Stimulated activated CD4-positive, alpha-beta T cell treated with anti-CD3 and anti-CD28 coated beads, Interleukin-1b, Interleukin-23, amount 100 ng/mL, for 1 hour (primary cell): ENCODE measurements at places on chromosomes 5 and 9.

- DNase-seq = no peak
Observed at GRCh38 chr5:132854301-132854700, 12.0 kb downstream of the GDF9 start.

DNA sequence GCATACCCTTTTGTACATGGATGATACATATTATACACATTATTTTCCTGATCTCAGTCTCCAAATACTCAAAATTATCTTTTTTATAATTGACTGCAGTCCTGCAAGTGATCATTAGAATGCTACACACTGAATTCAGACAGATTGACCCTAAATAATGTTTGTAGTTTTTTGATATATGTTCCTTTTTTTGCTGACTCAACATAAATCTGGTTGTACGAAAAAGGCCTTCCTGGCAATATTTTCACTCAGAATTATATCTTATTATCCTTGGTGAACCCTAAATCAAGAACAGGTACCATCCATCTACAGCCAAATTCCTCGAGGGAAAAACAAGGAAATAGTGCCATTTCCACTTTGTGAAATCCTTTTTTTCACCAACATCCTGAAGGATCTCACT, 105.6 kb upstream of the RASGRF2 start:
- no peak for DNase-seq

DNA sequence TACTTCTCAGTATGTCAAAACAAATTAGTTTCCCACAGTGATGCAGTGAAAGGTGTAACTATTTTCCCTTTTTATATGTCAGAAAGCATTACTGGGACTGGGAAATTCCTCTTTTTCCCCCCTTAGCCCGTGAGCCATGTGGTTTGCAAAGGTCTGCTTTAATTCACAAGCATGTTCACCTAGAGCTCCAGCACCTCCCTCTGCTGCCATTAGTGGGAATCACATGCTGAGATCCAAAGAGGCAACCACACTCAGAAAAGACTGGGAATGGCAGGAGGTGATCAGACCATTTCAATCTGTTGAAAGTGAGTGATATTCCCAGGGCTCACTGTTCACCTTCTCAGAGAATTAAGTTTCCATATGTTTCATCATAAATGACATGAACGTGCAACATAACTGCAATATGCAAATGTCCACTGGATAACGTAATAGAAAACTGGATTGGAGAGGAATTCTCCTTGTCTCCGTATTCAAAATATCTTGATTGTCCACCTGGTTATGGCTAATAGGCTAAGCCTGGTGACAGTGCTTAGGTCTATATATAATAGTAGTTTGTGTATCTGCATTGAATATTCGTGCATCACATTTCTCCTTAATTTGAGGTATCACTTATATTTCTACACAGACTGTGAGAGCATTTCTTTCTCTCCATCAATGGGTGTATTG, 703.5 kb upstream of the WWC1 start:
- DNase-seq = no peak

- no peak for DNase-seq
Observed at GRCh38 chr9:129678844-129679243, 13.4 kb downstream of the PRRX2 start.

DNA sequence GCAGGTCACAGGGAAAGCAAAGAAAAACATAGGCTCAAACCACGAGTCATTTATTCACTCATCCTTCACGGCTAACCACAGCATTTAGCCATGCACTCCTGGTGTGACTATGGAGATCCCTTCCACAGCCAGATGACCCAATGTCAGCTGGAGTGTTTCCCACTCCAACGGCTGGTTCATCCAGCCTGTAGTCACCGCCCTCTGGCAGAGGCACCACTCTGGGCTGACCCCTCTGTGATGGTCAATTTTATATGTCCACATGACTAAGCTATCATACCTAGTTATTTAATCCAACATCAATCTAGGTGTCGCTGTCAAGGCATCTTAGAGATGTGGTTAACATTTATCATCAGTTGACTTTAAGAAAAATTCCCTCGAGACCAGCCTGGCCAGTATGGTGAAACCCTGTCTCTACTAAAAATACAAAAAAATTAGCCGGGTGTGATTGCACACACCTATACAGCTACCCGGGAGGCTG, 9.5 kb upstream of the PHF19 start:
- no peak for DNase-seq

- no peak for DNase-seq
Observed at GRCh38 chr5:64165500-64166200, at the start of gene RNF180. TSS of gene RNF180 (plus strand) at chr5:64165843. CDS start at chr5:64200808, 34,965 bp downstream.

DNA sequence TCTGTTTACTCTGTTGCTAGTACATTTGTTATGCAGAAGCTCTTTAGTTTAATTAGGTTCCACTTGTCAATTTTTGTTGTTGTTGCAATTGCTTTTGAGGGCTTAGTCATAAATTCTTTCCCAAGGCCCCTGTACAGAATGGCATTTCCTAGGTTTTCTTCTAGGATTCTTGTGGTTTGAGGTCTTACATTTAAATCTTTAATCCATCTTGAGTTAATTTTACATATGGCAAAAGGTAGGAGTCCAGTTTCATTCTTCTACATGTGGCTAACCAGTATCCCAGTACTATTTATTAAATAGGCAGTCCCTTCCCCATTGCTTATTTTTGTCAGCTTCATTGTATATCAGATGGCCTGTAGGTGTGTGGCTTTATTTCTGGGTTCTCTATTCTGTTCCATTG, 792.4 kb downstream of the PTPRD start:
- DNase-seq = no peak

DNA sequence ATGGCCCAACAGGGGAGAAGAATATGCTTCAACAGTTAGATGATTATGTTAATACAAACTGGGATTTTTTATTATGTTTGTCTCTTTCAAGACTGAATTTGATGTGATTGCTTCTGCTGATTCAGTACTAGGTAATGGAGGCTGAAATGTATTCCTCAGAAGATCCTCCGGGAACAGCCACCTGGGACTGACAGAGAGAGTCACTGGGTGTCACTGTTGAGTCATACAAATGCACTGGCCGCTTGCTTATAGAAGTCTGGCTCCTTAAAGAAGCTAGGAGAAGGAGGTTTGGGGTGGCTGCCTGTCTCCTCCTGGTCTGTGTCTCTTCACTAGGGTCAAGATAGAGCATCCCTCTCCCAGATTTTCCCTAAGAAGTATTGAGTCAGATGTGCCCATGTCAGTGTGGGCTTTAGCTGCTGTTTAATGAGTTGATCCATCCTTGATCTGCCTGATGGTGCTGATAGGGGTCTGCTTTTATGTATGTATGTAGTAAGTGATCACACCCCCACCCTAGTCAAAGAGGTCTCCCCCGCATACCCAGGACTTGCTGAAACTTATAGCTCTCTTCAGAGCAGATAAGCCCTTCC, 773.4 kb downstream of the BRINP1 start:
- DNase-seq = no peak

DNA sequence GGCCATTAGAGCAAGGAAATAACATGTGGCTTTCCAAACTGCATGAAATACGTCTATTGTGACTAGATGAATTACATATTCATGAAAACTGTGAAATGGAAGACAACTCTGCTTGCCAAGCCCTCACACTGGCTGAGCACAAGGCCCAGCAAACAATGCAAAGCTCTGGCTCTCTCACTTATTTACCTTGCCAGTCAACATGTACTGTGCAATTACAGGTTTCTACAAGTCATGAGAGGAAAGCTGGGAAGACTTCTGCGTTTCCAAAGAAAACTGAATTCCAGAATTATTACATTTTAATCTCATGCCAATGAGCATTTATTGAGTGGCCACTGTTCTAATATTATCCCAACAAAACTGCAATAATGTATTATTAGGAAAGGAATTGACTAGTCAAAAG, 12.1 kb upstream of the C5orf63 start:
- no peak for DNase-seq

GRCh38 chr9:2778816-2779215, 61.5 kb downstream of the KCNV2 start:
- DNase-seq = no peak

- no peak for DNase-seq
Observed at GRCh38 chr5:33537240-33537639, 96.5 kb downstream of the TARS1 start.

- DNase-seq = no peak
Observed at GRCh38 chr9:129306318-129306973, 128.4 kb upstream of the IER5L start.

GRCh38 chr5:17339841-17340240, 122.4 kb downstream of the BASP1 start:
- no peak for DNase-seq

GRCh38 chr5:123087173-123088030, 1.6 kb upstream of the PRDM6 start:
- no peak for DNase-seq

DNA sequence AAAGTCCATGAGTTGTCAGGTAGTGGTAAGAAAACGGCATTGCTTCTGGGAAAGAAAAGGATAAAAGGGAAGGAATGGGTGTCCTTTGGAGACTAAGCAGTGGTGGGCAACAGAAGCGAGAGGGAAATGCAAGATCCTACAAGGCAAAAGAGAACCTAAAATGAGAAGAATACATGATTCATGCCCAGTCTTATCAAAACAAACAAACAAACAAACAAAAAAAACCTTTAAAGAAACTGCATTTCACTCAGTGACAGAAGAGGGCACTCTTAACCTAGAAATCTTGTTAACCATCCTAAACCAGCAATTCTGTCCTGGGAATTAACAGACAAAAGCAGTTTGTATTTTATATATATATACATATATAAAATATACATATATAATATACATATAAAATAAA, 88.5 kb downstream of the SUSD1 start:
- DNase-seq = no peak

DNA sequence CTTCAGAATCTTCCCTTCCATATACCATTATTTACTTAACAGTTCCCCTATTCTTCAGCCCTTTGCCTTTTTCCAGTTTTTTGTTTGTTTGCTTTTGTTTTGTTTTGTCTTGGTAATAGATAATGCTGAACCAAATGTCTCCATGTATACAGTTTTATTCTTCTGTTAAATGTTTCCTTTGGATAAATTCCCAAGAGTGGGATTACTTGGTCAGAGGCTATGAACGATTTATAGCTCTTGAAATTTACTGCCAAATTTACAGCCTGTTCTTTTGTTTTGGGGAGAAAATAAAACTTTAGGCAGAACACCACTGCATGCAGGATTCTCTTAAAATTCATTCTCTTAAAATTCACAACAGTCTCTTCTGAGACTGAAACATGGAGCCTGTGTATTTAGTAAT, 38.6 kb downstream of the NR4A3 start:
- DNase-seq = no peak

GRCh38 chr5:82362636-82363035, 84.5 kb upstream of the RPS23 start:
- DNase-seq = no peak

- no peak for DNase-seq
Observed at GRCh38 chr5:30994902-30995301, 198.6 kb upstream of the CDH6 start.

DNA sequence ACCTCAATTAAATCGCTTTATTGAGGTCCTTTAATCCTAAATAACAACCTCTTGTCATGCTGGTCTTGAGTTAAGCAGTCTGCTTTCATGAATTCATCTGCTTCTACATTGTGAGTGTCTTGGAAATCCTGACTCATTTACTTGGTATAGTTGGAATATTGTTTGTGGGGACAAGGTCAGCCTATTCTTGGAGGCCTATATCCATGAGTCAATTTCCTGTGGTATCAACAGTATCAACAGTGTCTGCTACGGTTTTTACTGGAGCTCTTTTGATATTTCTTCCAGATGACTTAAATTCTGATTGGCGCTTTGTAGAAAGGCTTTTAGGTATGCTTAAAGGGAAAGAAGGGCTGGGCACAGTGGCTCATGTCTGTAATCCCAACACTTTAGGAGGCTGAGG, 71.2 kb upstream of the PARP8 start:
- no peak for DNase-seq

DNA sequence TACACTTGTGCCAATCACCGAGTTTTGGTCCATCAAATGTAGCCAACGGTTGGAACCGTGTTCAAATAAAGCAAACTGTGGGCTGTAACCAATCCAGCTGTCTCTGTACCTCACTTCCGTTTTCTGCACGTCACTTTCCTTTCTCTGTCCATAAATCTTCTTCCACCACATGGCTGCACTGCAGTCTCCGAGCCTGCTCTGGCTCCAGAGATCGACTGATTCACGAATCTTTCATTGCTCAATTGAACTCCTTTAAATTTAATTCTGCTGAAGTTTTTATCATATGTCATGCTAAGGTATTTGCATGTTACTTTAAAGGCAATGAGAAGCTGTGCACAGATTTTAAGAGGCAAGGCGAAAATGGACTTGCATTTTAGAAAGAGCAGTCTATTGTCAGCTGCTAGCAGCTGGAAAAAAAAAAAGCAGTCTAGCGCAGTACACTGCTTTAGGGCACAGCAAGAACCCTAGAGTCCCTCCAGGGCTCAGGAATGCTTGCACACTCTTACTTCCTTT, 13.2 kb downstream of the TTC39B start:
- DNase-seq = no peak

GRCh38 chr5:54902791-54903473, 82.5 kb downstream of the ESM1 start:
- DNase-seq = no peak

DNA sequence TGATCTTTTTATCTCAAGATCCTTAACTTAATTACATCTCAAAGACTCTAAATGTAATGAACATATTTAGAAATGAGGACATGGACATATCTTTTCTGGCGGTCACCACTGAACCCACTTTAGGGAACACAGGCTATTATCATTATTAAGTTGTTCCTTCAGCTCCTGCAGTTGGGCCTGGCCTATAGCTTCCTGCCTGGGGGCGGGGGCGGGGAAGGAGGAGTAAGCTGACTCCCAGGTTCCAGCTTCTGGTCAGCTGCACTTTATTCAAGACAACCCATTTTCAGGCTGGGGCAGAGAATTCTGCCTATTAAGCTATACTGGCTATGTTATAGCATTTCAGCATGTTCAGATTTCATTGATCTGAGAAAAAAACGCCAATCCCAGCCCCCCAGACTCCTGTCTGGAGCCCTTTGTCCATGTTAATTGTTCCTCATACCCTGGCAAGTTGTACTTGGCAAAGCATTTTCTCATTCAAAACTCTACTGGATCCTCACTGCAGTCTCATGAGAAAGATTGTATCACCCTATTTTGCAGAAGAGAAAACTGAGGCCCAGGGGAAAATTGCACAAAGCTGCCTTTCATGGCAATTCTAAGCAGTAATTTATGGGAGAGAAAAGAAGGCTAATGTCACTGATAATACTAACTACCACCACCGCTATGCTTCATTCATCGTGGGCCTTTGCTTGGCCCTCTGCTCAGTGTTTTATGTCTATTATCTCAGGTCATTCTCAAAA, 25.1 kb downstream of the COL15A1 start:
- no peak for DNase-seq

DNA sequence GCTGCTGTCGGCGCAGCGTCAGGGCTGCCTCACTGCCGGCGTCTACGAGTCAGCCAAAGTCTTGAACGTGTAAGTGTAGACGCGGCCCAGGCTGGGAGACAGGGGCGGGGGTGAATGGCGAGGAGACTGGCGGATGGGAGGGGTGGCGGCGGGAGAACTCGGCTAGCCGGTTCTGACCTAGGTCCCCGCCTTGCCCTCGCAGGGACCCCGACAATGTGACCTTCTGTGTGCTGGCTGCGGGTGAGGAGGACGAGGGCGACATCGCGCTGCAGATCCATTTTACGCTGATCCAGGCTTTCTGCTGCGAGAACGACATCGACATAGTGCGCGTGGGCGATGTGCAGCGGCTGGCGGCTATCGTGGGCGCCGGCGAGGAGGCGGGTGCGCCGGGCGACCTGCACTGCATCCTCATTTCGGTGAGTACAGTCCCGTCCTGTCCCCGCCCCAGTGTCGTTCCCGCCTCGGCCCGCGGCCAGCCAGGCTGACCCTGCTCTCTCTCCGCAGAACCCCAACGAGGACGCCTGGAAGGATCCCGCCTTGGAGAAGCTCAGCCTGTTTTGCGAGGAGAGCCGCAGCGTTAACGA, 745 bp downstream of the GADD45G start:
- DNase-seq = no peak
